ENCODE measurements at places on chromosomes 5 and 9. TPM values are rescaled to one million over a fixed set of nuclear protein-coding genes. Genes with fewer than 3 reads are reported as not detected.

- no peak for DNase-seq
Observed at GRCh38 chr5:123000731-123001130, 35.8 kb downstream of the PPIC start.

DNA sequence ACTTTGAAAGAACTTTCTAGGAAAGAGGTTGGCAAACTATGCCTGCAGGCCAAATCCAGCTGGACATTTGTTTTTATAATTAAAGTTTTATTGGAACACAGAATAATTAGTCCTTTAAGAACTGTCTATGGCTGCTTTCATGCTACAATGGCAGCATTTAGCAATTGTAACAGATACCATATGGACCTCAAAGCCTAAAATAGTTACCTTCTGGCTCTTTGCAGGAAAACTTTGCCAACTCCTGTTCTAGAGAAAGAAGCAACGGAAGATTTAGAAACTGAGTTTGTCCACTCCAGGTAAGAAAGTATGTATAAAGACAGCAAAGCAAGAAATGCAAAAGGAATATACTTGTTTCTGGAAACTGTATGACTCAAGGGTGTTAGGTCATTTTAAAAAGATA lies 281.7 kb upstream of the TRPM3 start:
- DNase-seq: no peak

DNA sequence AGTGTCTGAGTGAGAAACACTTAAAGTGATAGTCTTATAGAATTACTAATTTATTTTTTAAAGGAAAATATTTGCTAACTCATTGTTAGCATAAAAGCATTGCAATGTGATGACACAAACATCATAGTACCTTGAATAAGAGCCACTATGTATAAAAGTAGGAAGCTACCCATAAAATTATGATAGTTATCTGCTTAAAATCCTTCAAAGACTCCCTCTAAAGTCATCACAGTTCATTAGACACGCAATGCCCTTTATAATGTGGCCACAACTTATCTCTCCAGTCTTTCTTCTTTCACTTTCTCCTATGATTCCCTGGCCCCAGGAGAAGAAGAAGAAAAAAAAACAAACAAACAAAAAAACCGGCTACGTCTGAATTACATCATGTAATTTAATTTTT lies 1144.0 kb upstream of the NUDT12 start:
- no peak for DNase-seq

- no peak for DNase-seq
Observed at GRCh38 chr9:113692256-113692655, 183.9 kb upstream of the ZNF618 start.

DNA sequence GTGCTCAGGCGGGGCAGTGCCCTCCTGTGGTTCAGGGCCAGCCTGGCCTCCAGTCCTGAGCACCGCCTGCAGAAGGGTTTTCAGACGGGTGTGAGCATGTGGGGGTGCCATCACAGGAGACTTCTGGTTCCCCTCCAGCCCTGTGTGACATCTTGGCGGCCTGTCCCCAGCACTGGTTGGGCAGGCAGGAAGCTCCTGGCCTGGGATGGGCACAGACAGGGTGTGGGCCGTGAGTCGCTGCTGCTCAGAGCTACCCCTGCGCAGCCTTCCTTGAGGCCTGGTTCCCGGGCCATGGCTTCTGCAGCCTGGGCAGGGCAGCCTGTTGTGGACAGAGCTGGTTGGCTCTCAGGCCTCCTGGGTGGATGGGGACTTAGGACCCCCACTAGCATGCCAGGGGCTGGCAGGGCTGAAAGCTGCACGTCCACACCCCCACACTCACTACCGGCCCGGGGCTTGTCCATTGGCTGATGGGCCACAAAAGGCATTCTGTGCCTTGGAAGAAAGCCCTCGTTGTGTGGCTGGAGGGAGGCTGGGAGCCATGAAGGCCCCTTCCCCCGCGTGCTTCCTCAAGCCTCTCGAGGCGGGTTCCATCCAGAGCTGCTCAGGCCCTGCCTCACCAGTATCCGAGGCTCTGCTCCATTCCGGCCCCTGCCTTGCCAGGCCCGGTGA lies 58.7 kb downstream of the RXRA start:
- no peak for DNase-seq

DNA sequence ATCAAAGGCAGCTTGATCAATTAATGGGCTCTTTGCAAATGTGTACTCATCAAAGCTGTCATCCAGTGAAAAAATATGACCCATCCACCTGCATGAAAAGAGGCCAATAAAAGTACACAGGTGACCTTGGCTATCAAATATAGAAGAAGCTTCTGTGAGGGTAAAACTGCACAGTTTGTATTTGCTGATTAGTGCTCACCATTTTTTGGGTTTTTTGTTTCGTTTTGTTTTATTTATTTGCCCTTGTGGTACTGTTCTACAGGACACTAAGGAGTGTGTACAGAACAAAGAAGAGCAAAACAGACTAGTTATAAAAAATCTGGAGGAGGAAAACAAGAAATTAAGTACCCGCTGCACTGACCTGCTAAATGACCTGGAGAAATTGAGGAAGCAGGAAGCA lies 101.3 kb downstream of the CNTLN start:
- DNase-seq: no peak

DNA sequence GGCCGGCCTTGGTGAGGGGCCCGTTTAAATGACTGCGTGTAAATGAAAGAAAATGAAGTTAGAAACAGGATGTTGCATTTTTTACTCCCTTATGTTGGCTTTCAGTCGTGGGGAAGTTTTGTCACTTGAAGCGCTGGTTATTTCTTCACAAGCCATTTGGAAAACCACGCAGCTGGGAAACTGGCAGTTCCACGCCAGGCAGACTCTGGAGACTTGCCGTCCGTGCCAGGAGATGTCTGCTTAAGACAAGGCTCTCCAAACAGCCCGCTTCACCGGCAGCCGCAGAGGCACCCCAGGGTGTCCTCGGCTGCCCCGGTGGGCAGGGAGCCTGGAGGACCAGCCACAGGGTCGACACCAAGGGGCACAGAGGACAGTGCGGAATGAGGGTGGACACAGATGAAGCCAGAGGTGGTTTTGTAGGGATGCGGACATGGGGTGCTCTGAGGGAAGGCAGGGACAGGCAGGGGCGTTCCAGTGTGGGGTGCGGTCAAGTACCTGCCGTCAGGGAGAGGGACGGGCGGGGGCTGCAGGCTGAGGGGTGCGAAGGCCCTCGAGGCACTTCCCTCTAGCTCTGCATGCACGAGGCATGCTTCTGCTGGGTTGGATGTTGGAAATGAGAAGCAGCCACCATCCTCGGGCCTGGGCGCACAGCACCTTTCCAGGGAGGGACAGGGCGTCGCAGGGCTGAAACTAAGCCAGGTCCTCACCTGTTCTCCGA lies 11.1 kb upstream of the AJM1 start:
- DNase-seq: no peak

Gene ORM2
- total RNA-seq: not detected

Gene ADRA1B
- total RNA-seq: 0.11 TPM

DNA sequence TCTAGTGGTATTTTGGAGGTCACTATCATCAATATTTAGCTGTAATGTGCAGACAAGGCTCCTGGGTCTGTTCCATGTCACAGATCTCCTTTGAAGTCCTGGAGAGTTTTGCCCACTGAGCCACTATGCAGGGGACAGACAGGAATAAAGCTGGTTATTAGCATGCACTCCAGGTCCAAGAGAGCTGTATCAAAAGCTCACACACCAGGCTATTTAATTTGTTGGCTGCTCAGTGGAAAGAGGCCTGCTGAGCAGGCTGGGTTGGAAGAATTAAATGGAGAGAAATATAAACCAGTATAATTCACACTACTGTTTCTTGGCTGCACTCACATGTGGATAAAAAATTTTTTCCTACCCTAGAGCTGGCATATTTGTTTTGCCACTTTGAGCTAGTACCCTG lies 113.8 kb upstream of the TAF11L2 start:
- no peak for DNase-seq

DNA sequence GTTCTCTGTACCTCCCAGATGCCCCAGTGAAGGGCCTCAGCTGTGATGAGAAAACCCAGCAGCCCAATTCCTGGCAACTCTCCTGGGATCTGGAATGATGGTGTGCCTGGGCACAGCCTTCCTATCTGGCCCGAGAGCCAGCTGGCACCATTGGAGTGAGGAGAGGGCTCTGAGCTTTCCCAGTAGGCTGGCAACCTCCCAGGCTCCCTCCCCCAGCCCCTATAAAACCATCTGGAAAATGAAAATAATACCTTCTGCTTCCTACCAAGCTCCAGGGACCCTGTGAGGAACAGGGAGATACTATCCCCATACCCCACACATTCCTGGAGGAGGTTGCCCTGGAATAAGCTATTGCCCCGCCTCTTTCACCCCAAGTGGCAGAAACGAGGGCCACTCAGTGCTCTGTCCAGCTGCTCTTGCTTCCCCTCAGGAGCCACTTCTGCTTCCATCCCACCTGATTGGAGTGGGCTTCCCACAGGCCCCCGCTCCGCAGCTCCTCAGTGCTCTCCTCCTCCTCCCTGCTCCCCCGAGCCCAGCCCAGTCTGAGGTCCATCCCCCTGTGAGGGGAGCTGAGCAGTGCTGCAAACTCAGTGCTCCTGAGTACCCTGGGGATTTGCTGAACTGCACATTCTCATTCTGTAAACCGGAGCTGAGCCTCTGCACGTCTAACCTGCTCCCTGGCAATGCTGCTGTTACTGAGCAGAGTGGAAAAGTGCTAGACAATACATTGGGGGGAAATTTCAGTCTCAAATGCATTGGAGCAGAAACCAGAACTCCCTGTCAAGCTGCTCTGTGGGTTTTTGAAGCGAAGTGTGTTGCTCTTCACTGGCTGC lies 74.7 kb downstream of the THBS4 start:
- no peak for DNase-seq

Gene SH2D3C
- 0.17 TPM for total RNA-seq

Measured in foreskin keratinocyte (primary cell).